ENCODE measurements at places on chromosomes 12 and 14.

DNA sequence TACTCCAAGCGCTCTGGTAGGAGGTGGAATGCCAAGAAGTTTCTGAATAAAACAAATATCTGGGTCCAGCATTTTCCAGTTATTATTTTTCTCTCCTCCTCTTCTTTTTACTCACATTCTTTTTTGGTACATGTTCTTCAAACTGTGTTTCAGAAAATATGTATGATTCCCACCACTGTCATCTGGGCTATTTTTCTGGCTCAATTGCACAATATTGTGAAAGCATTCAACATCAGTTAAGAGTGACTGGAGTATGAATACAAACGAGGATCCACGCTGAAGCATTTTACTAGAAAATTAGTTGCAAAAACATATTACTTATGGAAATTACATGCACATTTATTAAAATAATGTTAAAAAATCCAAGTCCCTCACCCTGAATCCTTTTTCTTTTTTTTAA, 61.5 kb downstream of the KCNMB4 start:
- DNase-seq = no peak

GRCh38 chr12:43210485-43211192, 341.4 kb downstream of the ADAMTS20 start:
- peak; percentile 65 for DNase-seq

GRCh38 chr12:27436768-27437167, 9.8 kb upstream of the SMCO2 start:
- DNase-seq = no peak

GRCh38 chr12:80193865-80194264, 94.5 kb downstream of the OTOGL start:
- DNase-seq = no peak

DNA sequence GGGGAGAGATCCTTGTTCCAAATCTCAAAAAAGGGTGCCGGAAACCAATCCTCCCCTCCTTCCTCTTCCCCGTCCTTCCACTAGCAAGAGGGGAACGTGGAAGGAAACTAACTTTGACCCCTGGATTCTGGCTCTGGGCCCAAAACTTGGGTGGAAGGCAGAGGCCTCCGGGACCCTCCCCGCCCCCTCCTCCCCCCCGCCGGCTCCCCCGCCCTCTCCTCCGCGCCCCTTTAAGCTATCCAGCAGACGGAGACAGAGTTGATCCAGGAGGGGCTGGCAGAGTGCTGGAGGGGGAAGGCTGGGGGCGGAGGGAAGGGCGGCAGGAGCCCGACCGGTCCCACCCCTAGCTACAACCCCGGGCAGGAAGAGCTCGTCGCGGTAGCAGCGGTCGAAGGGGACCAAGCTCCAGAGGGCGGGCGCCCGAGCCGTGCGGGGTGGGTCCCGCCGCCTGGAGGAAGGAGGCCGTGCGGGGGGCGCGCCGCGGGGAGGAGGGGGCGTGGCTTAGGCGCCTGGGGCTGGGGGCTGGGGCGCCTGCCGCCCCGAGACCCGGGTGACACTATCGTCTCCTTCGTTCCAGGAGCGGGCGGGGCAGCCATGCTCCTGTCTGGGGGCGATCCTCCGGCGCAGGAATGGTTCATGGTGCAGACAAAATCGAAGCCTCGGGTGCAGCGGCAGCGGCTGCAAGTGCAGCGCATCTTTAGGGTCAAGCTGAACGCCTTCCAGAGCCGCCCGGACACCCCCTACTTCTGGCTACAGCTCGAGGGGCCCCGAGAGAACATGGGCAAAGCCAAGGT, at the start of gene NYNRIN:
Gene NYNRIN, plus strand, starts transcription at position 351 of the 794 bp plus-strand sequence. Its CDS starts 244 bp downstream, at position 595.
- peak; percentile 87 for DNase-seq

DNA sequence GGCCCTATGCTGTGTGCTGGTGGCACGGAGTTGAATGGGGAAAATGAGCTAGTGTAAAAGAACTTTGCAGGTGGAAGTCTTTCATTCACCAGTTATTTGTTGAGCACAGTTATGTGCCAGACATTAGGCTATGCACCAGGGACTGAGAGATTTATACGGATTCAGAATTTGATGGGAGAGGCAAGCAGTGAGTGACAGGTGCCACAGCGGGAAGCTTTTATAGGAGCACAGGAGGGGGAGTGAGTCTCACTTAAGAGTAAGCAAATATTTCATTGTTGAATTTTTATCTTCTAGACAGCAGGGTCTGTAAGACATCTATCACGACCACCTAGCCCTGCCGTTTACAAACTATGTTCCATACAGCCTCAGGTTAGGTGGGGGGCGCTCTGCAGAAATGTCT, 320.6 kb downstream of the SNAPC1 start:
- no peak for DNase-seq

DNA sequence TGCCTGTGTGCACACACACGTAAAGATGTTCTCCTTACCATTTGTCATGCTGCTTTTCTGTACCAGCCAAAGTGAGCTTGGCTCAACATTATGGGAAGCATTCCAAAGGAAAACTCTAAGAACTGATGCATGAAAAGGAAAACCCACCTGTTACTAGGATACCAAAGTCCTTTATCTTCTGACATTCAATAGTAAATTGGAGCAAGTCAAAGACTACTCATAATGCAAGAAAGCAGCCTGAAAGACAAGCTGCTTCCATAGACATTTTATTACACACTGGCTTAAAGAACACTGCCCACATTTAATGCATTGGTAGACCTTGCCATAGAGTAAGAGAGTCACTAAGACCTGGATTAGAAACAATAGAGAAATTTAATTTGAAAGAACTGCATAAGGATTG, 159.0 kb downstream of the LRIG3 start:
- no peak for DNase-seq

DNA sequence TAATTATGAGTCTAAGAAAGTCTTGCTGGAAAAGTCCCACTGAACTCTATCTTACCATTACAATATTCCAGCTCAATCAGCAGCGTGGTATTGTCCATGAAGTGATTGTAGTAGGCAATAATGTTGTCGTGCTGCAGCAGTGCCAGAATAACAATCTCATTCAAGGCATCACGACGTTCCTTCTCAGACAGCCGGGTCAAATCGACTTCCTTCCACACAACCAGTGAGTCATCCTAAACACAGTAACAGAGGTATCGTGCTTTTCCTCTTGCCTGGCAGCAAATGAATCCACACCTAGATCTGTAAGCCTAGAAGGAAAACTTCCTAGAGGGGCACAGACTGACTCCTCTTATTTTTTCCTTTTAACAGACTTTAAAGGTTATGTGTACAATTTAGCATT, 2.9 kb downstream of the NEK9 start:
- peak; percentile 61 for DNase-seq

GRCh38 chr12:128510511-128510910, 243.5 kb downstream of the TMEM132C start:
- no peak for DNase-seq
